CD4-positive, alpha-beta T cell treated with Interleukin-1 beta for 1 hour (primary cell): ENCODE measurements at places on chromosomes 11 and 22.

DNA sequence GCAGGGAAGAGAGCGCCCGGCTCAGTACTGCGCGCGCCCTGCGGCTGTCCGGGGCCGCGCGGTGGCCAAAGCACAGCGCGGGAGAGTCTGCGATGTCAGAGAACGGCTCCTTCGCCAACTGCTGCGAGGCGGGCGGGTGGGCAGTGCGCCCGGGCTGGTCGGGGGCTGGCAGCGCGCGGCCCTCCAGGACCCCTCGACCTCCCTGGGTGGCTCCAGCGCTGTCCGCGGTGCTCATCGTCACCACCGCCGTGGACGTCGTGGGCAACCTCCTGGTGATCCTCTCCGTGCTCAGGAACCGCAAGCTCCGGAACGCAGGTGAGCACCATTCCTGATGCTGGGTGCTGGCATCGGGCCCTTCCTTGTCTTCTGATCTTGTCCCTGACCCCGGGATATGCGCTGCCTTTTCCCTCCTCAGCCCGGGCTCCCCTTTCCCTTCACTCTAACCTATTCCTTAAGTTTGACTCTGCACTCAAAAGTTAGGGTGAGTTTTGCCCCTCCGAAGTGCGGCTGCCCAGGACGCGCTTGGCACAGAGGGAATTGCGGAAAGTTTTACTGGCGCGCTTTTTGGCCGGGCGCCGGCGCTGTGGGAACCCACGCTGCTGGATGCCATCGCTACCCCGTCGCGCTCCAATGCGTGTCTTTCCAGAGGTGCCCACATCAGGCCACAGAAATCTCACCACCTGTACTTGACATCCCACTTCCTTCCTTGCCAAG lies at the start of gene MTNR1B:
Gene MTNR1B (plus strand): TSS at position 18 of the 714 bp plus-strand sequence. CDS start 75 bp downstream, at position 93.
- DNase-seq: no peak

GRCh38 chr11:19499026-19499669 lies 213.5 kb upstream of the NAV2 start:
- DNase-seq: no peak

DNA sequence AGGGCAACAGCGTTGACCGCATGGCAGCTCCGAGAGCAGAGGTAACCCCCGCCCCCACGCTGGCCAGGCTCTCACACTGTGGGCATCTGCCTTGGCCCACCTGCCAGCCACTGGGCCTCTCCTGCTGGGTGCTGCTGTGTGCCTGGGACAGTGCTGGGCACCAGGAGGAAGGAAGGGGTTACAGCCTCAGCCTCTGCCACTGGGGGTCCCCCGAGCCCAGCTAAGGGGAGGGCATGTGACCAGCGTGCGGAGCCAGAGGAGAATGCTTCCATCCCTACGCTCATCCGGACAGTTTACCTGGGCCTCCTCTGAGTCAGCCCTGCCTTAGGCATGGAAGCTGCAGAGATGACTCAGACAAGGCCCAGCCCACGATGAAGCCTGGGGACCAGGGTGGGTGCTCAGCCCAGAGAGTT lies 10.9 kb downstream of the NCF4 start:
- DNase-seq: no peak

- no peak for DNase-seq
Measured at GRCh38 chr22:38835888-38836301, 7.9 kb downstream of the NPTXR start.

GRCh38 chr11:4983841-4984240 lies 10.8 kb upstream of the OR51L1 start:
- DNase-seq: no peak

DNA sequence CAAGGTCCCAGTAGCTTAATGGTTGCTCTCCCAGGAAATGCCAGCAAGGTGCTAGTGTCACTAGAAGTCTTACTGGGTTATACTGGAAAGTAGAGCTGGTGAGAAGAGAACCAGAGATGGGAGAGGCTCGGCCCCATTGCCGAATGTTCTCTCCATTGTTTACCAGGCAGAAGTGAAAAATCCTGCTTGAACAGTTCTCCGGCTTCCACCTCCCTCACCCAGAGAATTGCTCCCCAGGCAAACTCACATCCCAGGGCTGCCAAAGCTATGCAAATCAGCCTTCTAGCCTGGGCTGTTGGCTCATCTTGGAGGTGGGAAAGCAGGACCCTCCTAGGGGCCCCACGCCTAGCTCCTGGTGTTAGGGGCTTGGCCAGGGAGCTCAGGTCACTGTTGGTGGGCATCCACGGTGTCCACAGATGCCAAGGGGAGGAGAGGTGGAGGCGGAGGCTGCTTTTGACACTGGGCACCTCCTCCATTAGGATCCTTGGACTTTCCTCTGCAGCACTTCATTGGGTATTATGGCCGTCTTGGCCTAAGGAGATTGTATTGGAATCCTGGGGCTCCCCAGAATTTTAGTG lies 20.1 kb downstream of the POU2F3 start:
- no peak for DNase-seq

DNA sequence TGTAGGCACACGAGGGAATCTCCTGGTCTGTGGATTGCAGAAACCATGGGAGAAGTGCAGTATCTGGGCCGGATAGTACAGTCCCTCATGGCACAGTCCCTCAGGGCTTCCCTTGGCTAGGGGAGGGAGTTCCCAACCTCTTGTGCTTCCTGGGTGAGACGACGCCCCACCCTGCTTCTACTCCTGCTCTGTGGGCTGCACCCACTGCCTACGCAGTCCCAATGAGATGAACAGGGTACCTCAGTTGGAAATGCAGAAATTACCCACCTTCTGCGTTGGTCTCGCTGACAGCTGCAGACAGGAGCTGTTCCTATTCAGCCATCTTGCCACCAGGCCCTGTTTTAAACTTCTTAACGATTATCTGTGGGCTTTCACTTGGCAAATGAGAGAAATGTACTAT lies 157.2 kb upstream of the CARD18 start:
- DNase-seq: no peak
